ENCODE measurements at places on chromosomes 7 and 10.

- no peak for DNase-seq
These were observed 13.1 kb downstream of the CSGALNACT2 start for GRCh38 chr10:43151371-43151770.

DNA sequence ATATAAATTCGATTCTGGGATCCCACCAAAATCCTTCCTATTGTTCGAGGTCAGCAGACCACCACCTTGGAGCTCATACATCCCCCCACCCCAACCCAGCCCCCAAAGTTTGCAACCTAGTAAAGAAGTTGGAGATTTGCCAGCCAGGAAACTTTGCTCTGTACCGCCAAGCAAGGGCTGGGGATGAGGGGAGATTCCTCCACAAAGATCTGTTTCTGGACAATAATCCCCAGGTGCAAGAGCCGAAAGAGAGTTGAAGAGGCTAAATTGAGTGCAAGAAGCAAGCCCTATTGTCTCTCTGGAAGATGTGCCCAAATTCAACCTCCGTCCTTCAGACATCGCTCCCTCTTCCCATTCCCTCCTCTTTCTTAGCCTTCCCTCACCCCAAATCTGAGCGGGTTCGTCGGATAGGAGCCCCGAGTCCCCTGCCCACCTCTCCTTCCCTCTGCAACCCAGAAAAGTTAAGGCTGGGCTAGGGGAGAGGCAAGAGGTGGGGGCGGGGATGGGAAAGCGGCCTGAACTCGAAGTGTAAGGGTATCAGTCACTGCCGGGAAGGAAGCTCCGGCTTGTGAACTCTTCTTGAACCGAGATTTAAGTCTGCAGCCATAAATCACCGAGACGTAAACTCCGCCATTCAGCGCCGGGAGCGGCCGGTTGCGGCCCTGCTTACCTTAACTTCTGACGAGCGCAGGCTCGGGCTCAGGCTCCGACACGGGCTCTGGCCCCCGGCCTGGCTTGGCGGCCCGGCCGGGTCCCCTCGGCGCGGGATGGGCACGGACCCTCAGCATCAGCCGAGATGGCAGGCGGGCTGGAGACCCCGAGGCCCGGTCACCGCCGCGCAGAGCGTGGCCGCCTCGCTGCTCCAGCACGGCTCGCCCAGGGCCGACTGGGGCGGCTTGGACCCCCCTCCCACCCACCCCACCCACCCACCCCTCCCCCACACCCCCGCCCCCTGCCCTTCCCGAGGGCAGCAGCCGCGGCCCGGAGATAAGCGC lies 10.8 kb upstream of the HOXA2 start:
- no peak for DNase-seq

DNA sequence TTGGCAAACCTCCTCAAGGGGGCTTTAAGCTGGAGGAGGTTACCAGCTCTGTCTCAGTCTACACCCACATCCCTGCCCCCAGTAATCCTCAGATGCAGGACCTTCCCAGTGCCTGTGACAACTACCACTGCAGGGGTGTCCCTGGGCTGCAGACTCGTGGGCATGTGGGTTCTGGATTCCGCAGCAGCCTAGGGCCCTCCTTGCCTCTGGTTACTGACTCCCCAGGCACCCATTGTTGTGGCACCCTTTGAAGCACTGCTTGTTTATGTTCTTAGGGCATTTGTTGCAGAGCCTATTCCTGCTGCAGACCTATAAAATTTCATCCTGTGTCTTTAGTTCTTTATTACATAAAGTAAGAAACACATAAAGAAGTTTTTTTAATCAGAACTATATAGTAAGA lies 51.1 kb upstream of the GJD4 start:
- DNase-seq = no peak

GRCh38 chr10:96704563-96704962 lies 15.8 kb downstream of the PIK3AP1 start:
- no peak for DNase-seq

DNA sequence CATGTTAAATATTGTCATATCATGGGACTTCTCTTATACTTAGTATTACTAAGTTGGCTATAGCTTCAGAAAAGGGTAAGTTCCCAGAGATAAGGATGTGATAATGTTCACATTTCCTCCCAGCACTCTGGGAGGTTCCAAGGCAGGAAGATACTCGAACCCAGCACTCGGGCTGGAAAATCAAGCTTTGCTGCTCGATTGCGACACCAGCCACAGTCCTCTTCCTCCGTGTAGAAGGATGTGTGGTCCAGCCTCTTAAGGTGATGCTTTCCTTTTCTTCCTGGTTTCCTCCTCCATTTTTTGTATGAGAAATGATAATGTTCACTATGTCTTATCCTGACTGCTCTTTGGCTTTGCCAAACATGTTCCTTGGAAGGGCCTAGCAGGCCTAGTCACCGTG lies 3.2 kb downstream of the BMS1 start:
- no peak for DNase-seq

GRCh38 chr7:100563809-100564400 lies 9.8 kb downstream of the SAP25 start:
- DNase-seq = peak; percentile 73

GRCh38 chr10:49592726-49593563 lies 17.2 kb upstream of the SLC18A3 start:
- DNase-seq = peak; percentile 43

DNA sequence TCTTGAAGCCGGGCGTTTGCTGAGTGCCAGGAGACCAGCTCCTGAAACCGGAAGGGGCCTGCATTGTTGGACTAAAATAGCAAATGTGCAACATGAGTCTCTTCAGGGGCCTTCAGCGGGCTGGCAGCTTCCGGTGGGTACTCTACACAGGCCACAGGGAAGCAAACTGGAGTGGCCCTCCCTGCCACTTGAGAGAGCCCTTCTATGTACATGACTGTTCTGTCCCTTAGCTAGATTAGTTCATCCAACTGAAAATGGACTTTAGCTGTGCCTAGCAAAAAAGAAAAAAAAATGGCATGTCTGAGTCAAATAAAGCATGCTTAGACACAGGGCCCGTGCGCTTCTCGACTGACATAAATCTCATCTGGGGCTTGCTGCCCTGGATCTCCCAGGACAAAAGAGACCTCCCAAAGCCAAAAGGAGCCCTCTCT lies 115.3 kb upstream of the TCF7L2 start:
- no peak for DNase-seq

DNA sequence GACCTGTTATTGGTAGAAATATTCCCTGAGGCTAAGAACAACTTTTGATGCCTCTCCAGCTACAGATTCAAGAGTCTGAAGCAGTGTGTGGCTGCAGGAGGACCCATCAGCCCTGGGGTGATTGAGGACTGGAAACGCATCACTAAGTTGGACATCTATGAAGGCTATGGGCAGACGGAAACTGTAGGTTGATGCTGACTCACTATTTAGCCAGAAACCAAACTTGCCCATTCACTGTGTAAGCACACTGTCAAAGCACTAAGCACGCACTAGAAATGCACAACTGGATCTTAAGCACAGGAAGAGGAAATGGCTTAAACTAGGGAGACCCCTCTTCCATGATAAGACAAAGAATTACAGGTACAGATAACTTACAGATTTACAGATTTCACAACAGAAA lies 20.8 kb downstream of the ACSM6 start:
- no peak for DNase-seq

- DNase-seq = no peak
These were observed 109.9 kb downstream of the ZMIZ1 start for GRCh38 chr10:79178614-79179163.

GRCh38 chr7:50674299-50674698 lies 108.4 kb downstream of the GRB10 start:
- no peak for DNase-seq

GRCh38 chr10:71790749-71791440 lies 17.6 kb upstream of the VSIR start:
- DNase-seq = no peak

- no peak for DNase-seq
These were observed 33.6 kb downstream of the GHRHR start for GRCh38 chr7:30997316-30997715.

DNA sequence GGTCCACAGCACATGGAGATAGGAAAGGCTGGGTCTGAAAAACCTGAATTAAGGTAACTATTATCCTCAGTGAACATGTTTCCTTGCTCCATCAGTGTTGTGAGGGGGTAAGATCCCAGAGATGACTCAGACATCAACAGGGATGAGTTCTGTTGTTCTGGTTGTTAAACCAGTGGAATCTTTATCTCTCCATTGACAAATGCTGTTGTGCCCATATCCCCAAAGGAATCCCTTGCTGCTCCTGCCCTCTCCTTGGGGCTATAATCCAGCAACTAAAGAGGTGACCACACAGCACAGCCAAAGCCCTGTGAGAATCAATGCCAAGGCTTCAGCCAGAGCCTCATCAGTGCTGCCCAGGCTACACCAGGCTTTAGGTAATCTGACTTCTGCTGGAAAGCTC lies 113.4 kb downstream of the JAZF1 start:
- no peak for DNase-seq

GRCh38 chr7:72321081-72321480 lies 91.1 kb downstream of the CALN1 start:
- no peak for DNase-seq

GRCh38 chr7:65338346-65338745 lies 35.3 kb upstream of the ZNF92 start:
- no peak for DNase-seq

DNA sequence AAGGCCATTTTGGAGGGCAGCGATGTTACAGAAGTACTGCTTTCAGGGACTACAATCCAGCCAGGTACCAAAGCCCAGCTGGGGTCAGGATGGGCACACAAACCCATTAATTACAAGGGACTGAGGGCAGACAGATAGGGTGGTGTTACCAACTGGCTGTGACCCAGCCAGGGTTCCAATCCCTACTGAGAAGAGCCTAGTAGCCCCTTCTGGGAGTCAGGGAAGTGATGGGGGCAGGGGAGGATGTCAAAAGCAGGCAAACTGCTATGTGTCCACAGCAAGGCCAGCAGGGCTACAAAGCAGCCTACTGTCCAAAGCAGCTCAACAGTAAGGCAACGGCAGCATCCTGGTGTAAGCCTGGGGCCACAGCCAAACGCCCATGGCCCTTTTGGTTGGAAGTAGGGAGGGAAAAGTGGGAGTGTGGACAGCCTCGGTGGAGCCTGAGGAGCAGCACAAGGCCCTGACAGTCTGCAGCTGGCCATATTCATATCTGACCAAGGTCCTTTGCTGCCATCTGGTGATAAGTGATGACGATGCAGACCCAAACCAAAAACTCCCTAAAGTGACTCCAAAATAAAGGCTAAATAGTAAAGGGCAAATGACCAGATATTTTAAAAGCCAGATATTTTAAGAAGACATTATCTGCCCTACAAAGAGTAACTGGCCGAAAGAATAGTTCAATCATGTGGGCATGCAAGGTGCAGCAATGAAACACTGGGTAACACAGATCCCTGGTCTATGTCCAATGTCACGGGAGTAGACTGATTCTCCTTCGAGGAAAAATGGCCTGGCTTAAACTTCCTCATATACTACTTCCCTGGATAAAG lies 56.9 kb downstream of the XPNPEP1 start:
- DNase-seq = no peak

GRCh38 chr7:115734641-115735040 lies 295.9 kb downstream of the TFEC start:
- no peak for DNase-seq

GRCh38 chr10:86827639-86828038 lies 71.2 kb downstream of the BMPR1A start:
- no peak for DNase-seq

DNA sequence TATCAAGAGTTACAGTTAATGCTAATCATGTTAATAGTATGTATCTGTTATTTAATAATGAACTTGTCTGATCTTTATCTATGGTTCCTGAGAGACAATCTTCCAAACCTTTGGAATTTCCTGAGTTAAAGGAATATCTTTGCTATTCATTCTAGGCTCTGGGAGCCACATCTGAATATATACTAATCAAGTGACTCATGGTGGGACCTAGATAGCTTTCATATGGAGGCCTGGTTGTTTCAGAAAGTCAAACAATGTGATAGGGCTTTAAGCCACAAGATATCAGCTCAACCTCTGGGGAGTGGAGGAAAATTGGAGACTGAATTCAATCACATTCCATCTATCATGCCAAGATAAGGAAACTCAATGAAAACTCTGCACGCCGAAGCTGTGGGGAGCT lies 746.4 kb downstream of the TNS3 start:
- no peak for DNase-seq

- no peak for DNase-seq
These were observed 64.8 kb upstream of the DNAJB6 start for GRCh38 chr7:157271991-157272324.

GRCh38 chr10:57015595-57016318 lies 654.7 kb upstream of the ZWINT start:
- no peak for DNase-seq

- DNase-seq = no peak
These were observed 189.6 kb upstream of the INHBA start for GRCh38 chr7:41892356-41893100.

DNA sequence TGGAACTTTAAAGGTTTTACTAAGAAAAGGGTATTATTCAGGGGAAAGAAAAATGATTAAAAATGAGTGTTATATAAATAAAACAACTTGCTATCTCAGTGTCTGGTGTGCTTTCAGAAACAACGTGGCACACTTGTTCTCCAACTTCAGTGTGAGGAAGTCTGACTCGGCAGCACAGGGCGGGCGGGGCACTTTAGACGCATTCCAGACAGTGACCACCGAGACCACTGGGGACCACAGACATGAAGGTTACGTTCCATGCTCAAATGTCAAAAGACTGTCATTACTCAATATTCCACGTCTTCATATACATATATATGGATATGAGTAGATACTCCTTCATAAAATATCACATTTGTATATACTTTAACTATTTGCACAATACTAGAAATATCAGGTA lies 87.0 kb downstream of the LARP4B start:
- no peak for DNase-seq

DNA sequence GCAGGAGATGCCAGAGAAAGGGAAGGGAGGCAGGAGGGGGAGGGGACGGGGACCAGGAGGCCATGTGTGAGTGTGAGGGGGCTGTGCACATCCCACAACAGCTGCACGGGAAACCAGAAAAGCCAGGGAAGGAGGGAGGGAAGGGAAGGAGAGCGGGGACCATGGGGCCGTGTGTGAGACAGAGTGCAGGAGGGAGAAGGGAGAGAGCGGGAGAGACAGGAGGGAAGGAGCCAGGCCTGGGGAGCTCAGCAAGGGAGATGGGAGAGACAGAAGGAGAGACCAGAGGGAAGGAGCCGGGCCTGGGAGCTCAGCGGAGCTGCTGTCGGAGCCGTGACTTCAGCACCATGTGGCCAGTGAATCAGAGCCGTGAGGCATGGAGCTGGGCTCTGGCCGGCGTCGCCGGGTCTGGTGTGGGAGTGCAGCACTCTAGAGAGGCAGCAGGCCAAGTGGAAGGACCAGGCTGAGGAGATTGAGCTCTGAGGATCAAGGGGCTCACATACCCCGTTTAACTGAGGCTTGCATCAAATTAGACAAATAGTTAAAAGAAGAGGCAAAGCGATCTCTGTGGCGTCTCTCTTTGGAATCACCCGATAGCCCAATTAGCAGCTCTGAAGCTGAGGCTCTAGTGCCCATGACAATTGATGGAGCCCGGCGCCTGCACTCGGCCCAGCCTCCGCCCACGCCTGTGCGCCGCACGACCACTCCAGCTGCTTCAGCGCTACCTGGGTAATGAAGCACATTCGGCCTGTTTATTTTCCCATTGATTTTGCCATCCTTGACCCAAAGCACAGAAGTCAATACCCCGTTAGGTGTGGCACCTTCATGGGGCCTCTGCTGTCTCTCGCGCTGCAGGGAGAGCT lies 150.4 kb downstream of the MAD1L1 start:
- DNase-seq = no peak

Data from T-helper 2 cell (primary cell).